ENCODE measurements at places on chromosomes 13 and 19. TPM values are rescaled to one million over a fixed set of nuclear protein-coding genes. Genes with fewer than 3 reads are reported as not detected.
A peak's percentile ranks its signal among the peaks of the same experiment; 100 is the strongest.

DNA sequence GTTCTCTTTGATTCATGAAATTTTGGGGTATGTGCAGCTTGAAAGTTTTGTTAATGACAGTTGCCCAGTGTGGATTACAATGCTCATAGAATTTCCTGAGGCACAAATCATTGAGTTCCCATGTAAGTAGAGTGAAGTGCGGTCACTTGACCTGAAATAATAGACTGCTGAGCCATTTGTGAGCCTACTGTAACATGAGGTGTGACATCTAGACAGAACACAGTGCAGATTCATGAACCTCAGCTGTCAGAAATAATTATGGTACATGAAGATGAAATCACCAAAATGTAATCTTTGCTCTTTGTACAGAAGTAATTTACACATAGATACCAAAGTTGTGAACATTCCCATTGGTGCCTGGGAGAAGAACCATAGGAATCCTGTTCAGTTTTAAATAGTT lies 84.6 kb downstream of the DHRS12 start:
- H3K27ac ChIP-seq, result no peak overlapping the region
- peaks cover 20% of the 10 kb centered on the region for H3K4me1 ChIP-seq
- no peak for DNase-seq
- H3K4me3 ChIP-seq, result no peak overlapping the region
- H3K36me3 ChIP-seq, result no peaks in the 10 kb centered on the region

DNA sequence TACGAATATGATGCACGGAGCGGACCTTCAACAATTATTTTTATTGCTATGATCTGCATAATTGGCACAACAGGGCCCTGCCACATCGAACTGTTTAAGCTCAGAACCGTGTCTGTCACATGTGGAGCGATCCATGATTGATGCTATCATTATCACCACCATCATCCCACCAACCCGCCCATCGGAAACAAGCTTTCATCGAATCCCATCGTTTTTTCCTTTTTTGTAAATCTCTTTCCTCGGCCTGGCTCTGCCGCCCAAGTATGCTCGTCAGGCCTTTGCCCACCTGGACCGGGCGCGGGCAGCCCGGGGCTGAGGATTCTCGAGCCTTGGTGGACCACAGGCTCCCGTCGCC lies 533 bp upstream of the DCAF15 start:
- H3K27me3 ChIP-seq, result no peaks in the 10 kb centered on the region
- no peak for DNase-seq
- H3K27ac ChIP-seq, result no peak overlapping the region
- peaks cover 11% of the 10 kb centered on the region for H3K4me1 ChIP-seq
- no peak overlapping the region for H3K4me3 ChIP-seq

DNA sequence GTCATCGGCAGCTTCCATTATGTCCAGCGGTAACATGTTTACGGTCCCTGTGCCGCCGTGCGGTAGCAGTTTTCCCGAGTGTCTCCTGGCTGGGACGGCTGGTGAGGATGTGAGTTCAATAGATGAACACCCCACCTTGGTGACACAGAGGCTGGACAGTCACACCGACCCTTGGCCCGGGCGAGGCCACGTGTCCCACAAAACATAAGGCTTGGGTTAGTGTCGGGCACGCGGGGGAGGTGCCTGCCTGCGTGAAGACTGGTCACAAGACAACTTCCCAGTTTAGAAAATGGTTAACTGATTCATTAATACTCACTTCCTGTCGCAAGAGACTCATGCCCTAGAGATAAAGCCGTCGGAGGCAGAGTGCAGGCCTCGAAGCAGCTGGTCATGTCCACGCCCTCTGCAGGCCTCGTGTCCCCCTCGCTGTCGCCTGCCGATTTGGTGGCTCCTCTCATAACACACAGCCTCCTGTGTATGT lies 17.2 kb downstream of the RASA3 start:
- H3K27me3 ChIP-seq, result no peaks in the 10 kb centered on the region
- H3K36me3 ChIP-seq, result no peaks in the 10 kb centered on the region
- H3K27ac ChIP-seq, result no peak overlapping the region
- no peak overlapping the region for H3K4me3 ChIP-seq

DNA sequence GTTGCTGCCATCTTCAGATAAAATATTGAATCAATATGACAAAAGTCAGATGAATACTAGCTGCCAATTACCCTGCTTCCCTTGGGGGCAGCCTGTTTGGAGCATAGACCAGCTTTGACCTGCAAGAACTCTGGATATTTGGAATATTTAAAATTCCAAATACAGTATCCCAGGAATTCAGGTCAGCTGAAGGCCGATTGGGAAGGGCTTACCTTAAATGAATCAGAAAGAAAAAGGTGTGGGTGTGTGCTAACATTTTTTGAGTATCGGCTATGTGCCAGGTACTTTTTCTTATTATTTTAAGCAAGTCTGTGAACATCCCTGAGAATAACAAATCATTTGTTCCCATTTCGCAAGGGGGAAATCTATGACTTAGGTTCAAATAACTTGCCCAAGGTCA lies 1.8 kb upstream of the RUBCNL start:
- H3K4me1 ChIP-seq, result peaks cover 21% of the 10 kb centered on the region
- peak overlapping the region; percentile 69 for H3K27ac ChIP-seq
- H3K4me3 ChIP-seq, result no peak overlapping the region
- no peaks in the 10 kb centered on the region for H3K36me3 ChIP-seq

DNA sequence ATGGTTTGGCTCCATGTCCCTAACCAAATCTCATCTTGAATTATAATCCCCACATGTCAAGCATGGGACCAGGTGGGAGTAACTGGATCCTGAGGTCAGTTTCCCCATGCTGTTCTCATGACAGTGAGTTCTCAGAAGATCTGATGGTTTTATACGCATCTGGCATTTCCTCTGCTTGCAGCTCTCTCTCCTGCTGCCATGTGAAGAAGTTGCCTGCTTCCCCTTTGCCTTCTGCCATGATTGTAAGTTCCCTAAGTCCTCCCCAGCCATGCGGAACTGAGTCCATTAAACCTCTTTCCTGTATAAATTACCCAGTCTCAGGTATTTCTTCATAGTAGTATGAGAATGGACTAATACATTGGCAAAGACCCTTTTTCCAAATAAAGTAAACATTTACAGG lies 96.8 kb downstream of the TSHZ3 start:
- H3K4me1 ChIP-seq, result no peaks in the 10 kb centered on the region
- no peaks in the 10 kb centered on the region for H3K27me3 ChIP-seq
- H3K4me3 ChIP-seq, result no peak overlapping the region
- no peak for DNase-seq

DNA sequence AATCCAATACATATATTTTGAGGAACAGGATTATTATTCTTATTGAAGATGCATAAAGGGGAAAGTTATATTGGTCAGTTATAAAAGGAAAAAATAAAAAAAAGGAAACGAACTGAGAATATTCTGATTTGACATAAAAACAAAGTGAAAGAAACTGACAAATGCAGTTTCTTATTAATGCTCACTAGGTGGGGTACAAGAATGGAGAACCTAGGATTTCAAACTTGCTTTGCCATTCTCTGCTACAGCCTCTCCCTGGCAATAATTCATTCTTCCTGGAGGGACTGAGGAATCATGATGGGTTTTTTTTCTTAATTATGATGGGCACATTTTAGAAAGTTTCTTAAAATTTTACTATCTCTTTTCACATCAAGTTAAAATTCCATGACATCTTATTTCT lies 154.9 kb downstream of the PCDH9 start:
- no peak overlapping the region for H3K27ac ChIP-seq
- DNase-seq, result no peak
- no peaks in the 10 kb centered on the region for H3K36me3 ChIP-seq
- no peaks in the 10 kb centered on the region for H3K4me1 ChIP-seq

DNA sequence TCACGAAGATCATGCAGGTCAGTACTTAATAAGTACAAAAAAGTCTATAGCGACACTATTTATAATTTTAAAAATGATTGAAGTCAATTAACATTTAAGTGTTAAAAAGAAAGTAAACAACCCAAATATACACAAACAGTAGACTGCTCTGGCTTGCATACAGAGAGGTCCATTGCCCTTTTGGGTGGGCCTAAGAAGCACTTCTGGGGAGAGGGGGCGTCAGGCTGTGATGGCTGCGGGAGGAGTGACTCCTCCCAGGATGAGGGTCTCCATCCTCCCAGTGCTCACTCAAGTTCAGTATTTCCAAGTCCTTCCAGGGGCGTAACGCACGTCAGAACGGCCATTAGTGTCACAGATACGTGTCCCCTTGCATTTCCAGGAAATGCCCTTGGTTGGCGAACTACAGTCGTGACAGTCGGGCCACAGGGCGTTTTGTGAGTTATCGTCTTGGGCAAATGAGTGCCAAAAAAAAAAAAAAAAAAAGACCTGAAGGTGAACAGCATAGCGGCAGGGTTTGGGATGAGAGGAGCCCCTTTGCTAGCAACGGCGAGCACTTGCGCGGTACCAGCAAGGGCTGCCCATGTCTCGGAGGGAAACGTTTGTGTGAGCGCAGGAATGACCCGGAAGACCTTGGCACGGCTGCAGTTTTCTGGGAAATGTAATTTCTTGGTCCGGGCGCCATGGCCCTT lies at the start of gene SCGB2B2:
SCGB2B2 (minus strand) TSS at position 463 of the 689 bp plus-strand sequence. CDS start 82,596 bp downstream, outside the sequence.
- peak within 1 kb of the TSS; percentile 33 for H3K4me3 ChIP-seq
- H3K27ac ChIP-seq, result peak within 1 kb of the TSS; percentile 93

- no peak overlapping the region for H3K4me3 ChIP-seq
- no peak for DNase-seq
- H3K27ac ChIP-seq, result no peak overlapping the region
- H3K4me1 ChIP-seq, result no peaks in the 10 kb centered on the region
- H3K27me3 ChIP-seq, result no peaks in the 10 kb centered on the region
Measured at GRCh38 chr13:97856304-97856675, 97.2 kb upstream of the IPO5 start.

DNA sequence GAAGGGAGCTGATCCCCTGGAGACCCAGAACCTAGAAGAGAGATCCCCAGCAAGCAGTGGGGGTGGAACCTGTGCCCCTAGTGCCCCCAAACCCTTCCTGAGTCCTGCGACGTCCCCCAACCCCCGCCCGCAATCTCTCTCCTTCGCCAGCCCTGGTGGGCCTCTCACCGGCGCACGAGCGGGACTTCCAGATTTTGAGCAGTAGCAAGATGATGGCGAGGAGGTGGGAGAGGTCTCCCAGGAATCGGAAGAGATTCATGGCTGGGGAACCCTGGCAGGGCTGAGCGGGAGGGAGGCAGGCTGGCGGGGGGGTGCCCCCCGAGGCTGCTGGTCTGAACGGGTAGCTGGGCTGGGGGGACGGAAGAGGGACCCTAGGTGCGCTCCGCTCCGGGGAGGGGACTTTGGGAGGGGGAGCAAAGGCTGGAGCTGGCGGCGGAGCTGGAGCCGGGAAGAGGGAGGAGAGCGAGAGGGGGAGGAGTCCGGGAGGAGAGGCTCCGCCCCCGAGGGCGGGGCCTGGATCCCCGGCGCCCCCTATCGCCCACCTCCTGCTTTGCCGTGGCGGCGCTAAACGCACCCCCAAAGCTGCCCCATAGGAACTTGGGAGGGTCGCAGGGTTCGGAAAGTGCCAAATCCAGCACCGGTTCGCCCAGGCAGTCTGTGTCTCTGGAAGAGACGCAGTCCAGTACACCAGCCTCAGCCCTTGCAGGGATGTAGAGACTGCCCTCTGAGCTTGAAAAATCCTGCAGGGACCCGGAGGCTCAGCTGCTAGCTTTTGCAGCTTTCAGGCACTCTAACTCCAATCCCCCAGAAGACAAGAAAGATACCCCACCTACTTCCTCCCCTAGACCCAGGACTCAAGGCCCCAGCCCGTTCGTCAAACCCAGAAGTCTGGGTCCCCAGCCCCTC lies at the start of gene KDELR1:
KDELR1 (minus strand) TSS at position 452 of the 906 bp plus-strand sequence; CDS start at position 259, 193 bp downstream.
- H3K4me3 ChIP-seq, result peak within 1 kb of the TSS; percentile 89
- H3K27ac ChIP-seq, result peak within 1 kb of the TSS; percentile 88
- H3K4me1 ChIP-seq, result peaks cover 30% of the 10 kb centered on the region
- H3K36me3 ChIP-seq, result peaks cover 6% of the 10 kb centered on the region

DNA sequence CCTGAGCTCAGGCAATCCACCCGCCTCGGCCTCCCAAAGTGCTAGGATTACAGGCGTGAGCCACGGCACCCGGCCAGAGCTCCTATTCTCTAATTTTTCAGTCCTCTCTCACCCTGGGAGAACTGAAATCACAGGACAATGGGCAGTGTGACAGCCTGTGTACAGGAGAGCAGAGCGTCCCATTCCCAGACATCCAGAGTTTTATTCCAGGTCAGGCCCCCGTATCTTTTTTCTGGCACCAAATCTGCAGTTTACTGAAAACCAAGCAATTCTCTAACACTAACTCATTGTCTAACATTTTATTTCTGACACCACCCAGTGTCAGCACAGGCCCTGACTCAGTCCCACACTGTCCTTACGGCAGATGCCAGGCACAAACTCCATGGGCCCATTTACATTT lies 6.7 kb downstream of the ZNF708 start:
- H3K36me3 ChIP-seq, result no peaks in the 10 kb centered on the region
- no peaks in the 10 kb centered on the region for H3K27me3 ChIP-seq
- H3K4me3 ChIP-seq, result no peak overlapping the region
- H3K27ac ChIP-seq, result no peak overlapping the region
- DNase-seq, result no peak
- peaks cover 30% of the 10 kb centered on the region for H3K4me1 ChIP-seq

DNA sequence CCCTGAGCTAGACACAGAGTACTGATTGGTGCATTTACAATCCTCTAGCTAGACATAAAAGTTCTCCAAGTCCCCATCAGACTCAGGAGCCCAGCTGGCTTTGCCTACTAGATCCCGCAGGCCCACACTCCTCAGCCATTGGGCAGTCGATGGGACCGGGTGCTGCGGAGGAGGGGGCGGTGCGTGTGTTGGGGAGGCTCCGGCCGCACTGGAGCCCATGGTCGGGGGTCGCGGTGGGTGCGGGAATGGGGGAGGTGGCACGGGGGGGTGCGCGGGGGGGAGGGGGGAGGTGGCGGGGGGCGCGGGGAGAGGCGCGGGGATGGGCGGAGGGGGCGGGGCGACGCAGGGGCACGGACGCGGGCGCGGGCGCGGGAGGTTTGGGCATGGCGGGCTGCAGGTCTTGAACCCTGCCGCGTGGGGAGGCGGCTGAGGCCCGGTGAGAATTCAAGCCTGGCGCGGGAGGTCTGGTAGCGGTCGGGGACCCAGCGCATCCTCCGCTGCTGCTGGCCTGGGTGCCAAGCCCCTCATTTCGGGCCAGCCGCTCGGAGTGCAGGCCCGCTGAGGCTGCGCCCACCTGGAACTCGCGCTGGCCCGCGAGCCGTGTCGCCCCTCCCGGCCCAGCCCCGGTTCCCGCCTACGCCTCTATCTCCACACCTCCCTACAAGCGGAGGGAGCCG lies 674.1 kb downstream of the SLITRK5 start:
- H3K4me1 ChIP-seq, result no peaks in the 10 kb centered on the region
- H3K36me3 ChIP-seq, result no peaks in the 10 kb centered on the region
- H3K27me3 ChIP-seq, result no peaks in the 10 kb centered on the region
- H3K27ac ChIP-seq, result no peak overlapping the region
- H3K4me3 ChIP-seq, result no peak overlapping the region
- DNase-seq, result no peak

- no peak overlapping the region for H3K27ac ChIP-seq
- no peaks in the 10 kb centered on the region for H3K36me3 ChIP-seq
- H3K4me1 ChIP-seq, result no peaks in the 10 kb centered on the region
- H3K4me3 ChIP-seq, result no peak overlapping the region
- DNase-seq, result no peak
Measured at GRCh38 chr13:100887729-100888151, 213.1 kb upstream of the TMTC4 start.

GRCh38 chr13:62910541-62911060 lies 1495.0 kb upstream of the PCDH20 start:
- no peaks in the 10 kb centered on the region for H3K36me3 ChIP-seq
- H3K27ac ChIP-seq, result no peak overlapping the region
- no peak for DNase-seq
- H3K4me3 ChIP-seq, result no peak overlapping the region
- H3K27me3 ChIP-seq, result no peaks in the 10 kb centered on the region

Gene STOML3
- not detected for total RNA-seq

Gene KLK12
- total RNA-seq, result not detected

Gene MAMSTR
- 0.26 TPM for total RNA-seq

Gene SYNGR4
- total RNA-seq, result not detected

Gene COL4A1
- 253 TPM for total RNA-seq
